ENCODE measurements at places on chromosomes 13 and 19. TPM values are rescaled to one million over a fixed set of nuclear protein-coding genes. Genes with fewer than 3 reads are reported as not detected.

Gene FFAR3
- 1.7 TPM for total RNA-seq

Gene MIA
- total RNA-seq: not detected

Gene DCT
- 0.44 TPM for total RNA-seq

Gene MISP3
- 0.91 TPM for total RNA-seq

Gene EEF1AKMT1
- total RNA-seq: 3.0 TPM

Gene MAG
- not detected for total RNA-seq

Gene FREM2
- total RNA-seq: not detected

Gene PRRG2
- total RNA-seq: 0.84 TPM

Gene GNG8
- total RNA-seq: not detected

Gene ICAM5
- 0.20 TPM for total RNA-seq

Gene PTGER1
- not detected for total RNA-seq

Gene C19orf73
- 1.7 TPM for total RNA-seq

Gene PGLYRP2
- not detected for total RNA-seq

Gene ZNF728
- not detected for total RNA-seq

Gene FAM83E
- total RNA-seq: 0.76 TPM

Gene C2CD4C
- not detected for total RNA-seq

Gene SAE1
- 45.5 TPM for total RNA-seq

Gene WTIP
- total RNA-seq: 0.27 TPM

Gene PDX1
- not detected for total RNA-seq
